ENCODE measurements at places on chromosomes 6 and 20.

GRCh38 chr6:109901976-109902375 lies 76.1 kb upstream of the GPR6 start:
- H3K27ac ChIP-seq, result no peak overlapping the region
- peaks cover 2% of the 10 kb centered on the region for H3K4me1 ChIP-seq
- peaks cover 75% of the 10 kb centered on the region for H3K27me3 ChIP-seq
- H3K4me3 ChIP-seq, result no peak overlapping the region

- peaks cover 21% of the 10 kb centered on the region for H3K27me3 ChIP-seq
- no peak overlapping the region for H3K27ac ChIP-seq
- no peak overlapping the region for H3K4me3 ChIP-seq
- H3K4me1 ChIP-seq, result peaks cover 6% of the 10 kb centered on the region
- H3K36me3 ChIP-seq, result no peaks in the 10 kb centered on the region
Observed at GRCh38 chr6:54002116-54002515, 109.1 kb upstream of the MLIP start.

DNA sequence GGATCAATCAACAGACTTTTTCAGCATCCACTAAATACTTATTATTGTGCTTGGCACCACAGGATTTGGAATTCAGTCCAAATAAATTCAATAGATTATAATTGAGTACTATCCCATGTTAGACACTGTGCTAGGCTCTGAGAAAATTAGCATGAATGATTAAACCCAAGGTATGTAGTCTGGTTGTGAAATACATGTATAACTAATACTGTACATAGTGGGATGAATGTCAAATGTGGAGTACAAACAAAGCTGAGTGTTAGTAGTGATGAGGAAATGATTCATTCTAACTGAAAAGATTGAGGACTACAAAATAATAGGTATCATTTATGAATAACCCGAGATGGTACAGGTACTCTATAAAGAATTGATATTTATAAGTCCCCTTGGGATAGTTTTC lies 111.9 kb upstream of the FLRT3 start:
- no peak overlapping the region for H3K27ac ChIP-seq
- H3K4me1 ChIP-seq, result no peaks in the 10 kb centered on the region
- DNase-seq, result no peak
- H3K36me3 ChIP-seq, result no peaks in the 10 kb centered on the region
- H3K4me3 ChIP-seq, result no peak overlapping the region

- H3K27me3 ChIP-seq, result no peaks in the 10 kb centered on the region
- H3K27ac ChIP-seq, result peak overlapping the region; percentile 88
- H3K4me1 ChIP-seq, result peaks cover 15% of the 10 kb centered on the region
- DNase-seq, result peak; percentile 46
Observed at GRCh38 chr6:26017632-26017966, 55.0 kb downstream of the TRIM38 start.

DNA sequence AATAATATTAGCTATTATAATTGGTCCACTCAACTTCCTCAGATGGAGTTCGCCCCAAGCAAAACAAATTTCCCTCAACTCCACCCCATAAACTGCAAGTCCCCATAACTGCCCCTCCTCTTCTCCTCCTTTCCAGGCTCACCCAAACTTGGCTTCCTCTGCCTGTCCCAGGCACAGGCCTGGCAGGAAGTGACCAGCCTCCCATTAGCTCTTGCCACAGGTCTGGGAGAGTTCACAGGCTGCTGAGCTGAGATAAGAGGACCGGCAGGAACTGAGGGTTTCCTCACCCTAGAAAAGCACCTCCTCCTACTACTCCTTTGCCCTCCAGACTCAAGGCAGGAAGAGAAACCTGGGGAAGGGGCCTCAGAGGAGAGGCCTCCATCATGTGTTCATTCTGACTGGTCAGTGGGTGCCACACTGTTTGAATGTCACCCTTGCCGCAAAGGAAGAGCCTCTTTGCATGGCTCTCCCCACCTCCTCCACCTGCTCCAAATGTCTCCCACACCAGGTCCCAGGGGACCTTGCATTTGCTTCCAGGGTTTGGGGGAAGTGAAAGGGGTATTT lies 24.5 kb upstream of the SMIM29 start:
- H3K4me1 ChIP-seq, result peaks cover 15% of the 10 kb centered on the region
- no peak for DNase-seq
- peak overlapping the region; percentile 21 for H3K27ac ChIP-seq
- no peaks in the 10 kb centered on the region for H3K27me3 ChIP-seq

GRCh38 chr6:47106216-47106615 lies 64.1 kb upstream of the ADGRF1 start:
- no peaks in the 10 kb centered on the region for H3K36me3 ChIP-seq
- H3K27me3 ChIP-seq, result no peaks in the 10 kb centered on the region
- H3K27ac ChIP-seq, result no peak overlapping the region
- no peaks in the 10 kb centered on the region for H3K4me1 ChIP-seq
- H3K4me3 ChIP-seq, result no peak overlapping the region
